ENCODE measurements at places on chromosomes 7 and 10.

- no peak for DNase-seq
Measured at GRCh38 chr10:120891365-120891764, 40.2 kb downstream of the WDR11 start.

DNA sequence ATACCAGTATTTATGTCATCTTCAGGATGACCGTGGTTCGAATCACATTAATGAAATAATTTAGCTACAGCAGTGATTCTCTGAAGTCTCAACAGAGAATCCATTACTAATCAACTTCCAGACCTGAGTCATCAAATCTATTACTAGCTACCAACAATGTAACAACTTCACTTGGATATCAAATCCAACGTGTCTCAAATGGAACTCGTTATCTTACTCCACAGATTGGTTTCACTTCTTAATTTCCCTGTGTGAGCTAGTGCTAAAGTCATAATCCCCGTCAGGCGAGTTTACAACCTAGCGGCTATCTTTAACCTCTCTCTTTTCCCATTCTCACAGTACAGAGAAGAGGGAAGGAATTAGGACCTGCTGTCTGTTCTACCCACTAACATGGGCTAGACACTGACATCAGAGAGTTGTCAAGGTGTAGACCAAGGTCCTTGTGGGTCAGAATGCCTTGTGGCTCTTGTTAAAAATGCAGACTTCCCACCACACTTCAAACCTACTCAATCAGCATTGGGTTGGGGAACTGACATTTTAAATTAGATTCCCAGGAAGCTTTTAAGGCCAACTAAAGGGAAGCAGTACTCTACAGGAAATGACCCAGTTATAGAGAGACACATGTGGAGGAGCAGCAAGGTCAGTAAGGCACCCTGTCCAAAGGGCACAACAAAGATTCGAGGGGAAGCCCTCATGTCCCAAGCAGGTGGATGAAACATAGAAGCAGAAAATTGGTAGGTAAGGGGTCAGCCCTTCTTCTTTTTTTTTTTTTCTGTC lies 57.3 kb upstream of the GSAP start:
- no peak for DNase-seq

GRCh38 chr10:93299606-93300287 lies 182.4 kb downstream of the MYOF start:
- DNase-seq: no peak

DNA sequence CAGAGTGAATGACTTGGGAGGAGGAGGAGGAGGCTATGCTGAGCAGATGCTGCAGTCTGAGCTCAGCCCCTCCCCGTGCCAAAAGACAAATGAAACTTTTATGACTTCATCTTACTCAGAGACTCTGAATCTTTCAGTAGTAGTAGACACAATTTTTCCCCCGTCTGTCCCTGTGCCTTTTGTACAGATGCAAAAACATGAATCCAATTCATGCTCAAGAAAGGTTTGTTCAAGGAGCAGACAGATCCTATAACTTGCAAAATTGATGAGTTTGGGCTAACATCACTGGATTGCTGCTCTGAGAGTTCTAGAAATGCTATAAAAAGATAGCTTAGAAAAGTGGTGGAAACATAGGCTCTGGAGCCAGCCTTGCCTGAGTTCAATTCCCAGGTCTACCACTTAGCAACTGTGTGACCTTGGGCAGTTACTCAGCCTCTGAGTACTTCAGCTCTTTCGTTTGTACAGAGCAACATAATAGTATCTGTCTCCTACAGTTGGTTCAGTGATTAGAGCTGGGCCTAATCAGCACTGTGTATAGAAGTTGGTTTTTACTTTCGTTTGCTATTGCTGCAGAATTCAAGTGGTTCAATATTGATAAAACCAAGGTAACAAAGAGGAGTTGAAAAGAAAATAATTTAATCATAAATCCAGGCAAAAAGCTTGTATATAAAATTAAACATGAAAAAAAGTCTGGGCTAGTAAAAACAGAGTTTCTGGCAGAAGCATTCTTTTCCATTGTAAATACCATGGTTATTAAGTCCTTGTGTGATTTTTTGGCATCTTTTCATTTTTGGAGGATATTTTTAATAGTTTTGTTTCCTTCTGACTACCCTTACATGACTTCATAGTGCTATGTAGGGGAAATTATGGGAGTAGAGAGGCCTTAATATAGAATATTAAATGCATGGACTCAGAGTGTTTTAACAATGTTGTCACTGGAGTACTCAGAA lies 174.2 kb upstream of the ZNF32 start:
- DNase-seq: no peak

GRCh38 chr10:72729528-72729927 lies 37.6 kb downstream of the MCU start:
- no peak for DNase-seq

GRCh38 chr10:3424111-3424851 lies 251.7 kb upstream of the PITRM1 start:
- no peak for DNase-seq

DNA sequence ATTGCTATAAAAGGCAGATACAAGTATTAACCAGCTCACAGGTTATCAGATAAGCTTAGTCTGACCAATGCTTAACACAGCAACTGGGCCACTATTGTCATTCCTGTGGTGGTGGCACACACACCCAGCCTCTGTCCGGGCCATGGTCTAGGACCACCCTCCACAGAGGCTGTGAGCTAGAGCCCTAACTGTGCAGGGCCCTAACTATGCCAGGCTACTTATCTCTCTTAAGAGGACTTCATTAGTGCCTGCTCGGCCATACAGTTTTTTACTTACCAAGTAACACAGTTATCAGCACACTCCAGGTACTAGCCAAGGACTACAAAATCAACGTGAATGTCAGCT lies 2.1 kb upstream of the EGFR start:
- no peak for DNase-seq

DNA sequence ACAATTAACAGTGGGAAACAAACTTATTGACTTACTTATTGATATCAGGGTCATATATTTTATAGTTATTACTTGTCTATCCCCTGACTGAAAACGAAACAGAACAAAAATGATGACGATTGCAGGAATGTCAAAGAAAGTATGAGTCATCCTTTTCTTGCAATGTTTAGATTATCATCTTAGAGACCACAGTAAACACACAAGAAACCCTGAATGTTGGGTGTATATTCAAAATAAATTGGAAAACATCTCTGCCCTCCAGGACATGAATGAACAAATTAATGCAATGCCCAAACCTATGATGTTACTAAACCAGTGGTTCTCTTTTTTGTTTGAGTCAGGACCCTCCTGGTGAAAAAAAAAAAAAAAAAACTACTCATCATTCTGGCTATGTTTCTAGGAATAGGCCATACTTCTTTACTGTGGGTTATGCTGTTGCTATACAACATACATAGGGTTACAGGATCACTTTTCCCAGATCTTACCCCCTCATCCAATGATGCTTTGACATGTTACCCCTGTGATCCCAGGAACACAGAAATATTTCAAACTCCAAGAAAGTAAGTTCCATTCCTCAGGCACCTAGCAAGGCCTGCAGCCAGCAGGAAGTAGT lies 623.4 kb upstream of the IGFBP3 start:
- DNase-seq: no peak

DNA sequence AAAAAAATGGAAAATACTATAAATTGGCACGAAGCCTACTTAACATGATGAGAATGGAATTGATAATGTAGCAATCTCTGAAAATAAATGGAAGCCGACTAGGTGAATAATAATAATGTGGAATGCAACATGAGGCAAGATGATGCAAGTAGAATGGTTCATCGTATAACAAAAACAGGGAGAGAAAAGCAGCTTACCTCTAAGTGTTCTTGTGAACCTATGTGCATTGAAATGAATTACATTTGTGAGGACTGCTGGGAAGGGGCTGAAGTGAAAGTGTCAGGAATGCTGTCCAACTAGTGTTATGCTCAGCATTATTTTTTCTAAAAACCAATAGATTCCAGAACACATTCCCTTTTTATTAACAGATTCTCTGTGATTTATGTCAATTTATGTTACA lies 440.6 kb upstream of the LRRN3 start:
- DNase-seq: no peak

DNA sequence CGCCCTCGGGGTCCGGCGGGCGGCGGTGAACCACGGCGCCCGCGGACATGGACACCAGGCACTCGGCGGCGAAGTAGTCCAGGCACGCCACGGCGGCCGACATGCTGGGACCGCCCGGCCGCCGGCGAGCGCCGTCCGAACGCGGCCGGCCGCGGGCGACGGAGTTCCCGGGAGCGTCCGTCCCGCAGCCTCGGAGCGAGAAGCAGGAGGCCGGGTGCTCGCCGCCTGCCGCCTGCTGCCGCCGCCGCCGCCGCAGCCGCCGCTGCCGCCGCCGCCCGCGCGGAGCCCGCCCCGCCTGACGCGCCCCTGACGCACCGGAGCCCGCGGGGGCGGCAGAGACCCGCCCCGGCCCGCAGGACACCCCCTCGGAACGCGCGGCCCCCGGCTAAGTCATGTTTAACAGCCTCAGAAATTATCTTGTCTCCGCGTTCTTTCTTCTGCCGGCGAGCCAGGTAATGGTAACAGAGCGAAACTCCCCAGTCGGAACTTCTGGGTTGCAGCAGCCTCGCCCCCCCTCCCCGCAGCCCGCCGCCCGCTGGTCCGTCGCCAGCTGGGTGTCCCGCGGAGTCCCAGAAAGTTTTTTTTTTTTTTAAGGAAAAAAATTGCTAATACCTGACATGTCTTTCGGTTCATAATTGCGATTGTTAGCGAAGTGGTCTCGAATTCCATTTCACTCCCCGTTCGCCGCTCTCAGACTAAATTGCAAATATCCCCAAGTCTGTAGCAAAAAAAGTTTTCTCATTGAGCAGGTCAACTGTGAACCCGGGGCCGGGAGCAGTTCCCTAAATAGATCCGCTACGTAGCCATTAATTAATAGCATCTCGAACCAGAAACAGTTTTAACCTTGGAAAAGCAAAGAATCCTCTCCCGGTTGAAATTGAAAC lies at the start of gene KLF14:
Gene KLF14, minus strand, starts transcription at position 277 of the 884 bp plus-strand sequence. Its CDS starts 174 bp downstream, at position 103.
- DNase-seq: peak; percentile 53
